BJ (cell line): ENCODE measurements at places on chromosomes 16 and 17.

DNA sequence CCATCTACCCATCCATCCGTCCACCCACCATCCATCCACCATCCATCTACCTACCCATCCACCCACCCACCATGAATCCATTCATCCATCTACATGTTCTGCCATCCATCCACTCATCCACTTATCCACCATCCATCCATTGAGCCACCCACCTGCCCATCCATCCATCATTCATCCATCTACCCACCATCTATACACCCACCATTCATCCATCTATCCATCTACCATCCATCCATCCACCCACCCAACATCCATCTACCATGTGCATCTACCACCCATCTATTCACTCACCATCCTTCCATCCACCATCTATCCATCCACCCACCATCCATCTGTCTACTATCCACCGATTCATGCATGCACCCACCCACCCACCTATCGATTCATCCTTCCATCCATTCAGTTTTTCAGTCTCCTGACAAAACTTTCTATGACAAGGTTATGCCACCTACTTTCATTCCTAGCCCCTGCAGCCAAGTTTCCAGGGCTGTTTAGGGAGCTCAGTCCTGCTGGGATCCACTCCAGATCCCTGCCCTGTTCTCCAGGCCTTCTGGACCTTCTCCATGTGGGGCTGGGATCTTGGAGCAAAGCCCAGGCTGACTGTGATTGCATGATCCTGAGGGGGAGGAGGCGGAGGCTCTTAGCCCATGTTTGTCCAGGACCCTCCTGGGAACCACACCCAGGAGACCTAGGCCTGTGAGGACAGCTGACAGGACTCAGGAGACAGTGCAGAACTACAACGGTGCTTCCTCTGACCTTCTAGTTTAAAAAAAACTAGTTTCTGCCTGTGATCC, 27.4 kb downstream of the BCO1 start:
- no peak for DNase-seq

DNA sequence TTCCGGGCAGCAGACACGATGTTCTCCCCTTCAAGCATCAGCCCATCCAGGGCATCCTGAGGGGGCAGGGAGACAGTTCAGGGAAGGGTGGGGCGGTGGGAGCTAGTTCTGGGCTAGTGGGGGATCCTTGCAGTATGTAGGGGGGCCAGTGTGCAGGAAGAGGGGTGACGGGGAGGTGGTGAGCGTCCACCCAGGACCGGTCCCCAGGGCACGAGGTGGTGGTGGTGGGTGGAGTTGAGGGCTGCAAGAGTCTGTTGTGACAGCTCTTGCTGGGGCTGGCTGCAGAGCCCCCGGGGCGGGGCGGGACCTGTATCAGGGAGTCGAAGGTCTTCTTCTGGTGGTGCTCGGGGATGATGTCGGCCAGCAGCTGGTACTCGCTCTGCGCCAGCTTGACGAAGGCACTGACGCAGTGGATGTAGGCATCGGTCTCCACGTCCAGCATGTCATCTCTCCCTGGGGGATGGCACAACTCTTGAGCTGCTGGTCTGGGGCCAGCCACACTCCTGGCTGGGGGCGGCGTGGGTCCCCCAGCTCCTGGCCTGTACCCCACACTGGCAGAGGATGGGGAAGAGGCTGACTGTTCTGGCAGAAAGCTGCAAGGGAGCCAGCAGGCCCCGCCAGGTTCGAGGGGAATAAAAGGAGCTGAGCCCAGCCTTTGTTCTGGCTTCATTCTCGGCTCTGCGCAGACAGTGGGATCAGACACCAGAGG, 10.0 kb downstream of the ZACN start:
- DNase-seq: no peak

DNA sequence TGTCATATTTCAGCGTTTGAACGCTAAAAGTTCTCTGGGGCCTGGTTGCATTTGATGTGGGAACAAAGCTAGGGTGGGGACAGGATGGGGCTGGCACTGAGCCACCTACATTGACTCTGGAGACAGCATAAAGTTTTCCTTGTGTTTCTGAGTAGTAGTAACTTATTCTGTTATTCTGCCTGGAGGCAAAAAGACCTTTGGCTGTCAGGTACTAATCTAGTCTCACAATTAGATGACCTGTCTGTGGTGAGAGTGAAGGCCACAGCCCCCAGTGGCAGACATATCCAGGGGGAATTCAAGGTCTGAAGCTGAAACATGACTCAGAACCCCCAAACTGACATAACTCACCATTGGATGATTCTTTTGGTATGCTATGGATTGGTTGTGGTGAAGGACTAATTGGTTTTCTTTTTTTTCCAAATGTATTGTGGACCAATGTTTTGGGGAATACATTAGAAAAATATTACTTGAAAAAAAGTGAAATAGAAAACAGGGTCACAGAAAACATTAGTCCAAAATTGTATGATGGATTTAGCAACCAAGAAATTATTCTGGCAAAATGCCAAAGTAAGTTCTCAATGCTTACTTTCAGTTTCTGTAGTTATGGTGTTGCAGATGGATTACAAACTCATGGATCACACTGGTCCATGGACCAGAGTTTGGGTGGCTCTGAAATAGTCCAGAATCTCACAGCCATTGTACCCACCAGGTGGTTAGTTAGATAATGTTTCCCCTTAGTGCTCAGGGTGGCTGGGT, 10.5 kb upstream of the SALL1 start:
- DNase-seq: no peak

DNA sequence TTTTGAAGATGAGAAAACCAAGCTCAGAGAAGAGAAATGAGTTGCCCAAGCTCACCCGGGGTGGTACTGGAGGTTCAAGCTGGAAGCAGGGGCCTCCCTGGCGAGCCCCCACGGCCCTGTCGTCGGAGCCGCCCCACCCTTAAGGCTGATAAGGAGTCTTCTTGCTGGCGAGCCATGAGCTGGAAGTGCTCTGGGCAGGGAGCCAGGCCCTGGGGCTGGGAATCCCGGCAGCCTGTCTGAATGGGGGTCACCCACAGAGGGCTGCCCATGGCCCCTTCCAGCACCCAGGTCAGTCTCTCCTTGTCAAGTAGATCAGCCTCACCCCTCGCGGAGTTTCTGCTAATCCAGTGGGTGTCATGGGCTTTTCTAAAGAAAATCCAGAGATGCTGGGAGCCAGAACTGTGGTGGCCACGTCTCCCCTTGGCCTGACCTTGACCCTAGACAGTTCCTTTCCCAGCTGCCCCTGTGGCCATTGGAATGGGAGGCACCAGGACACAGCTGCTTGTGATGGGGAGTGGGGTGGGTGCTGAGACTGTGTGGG, 1.2 kb upstream of the P2RX1 start:
- no peak for DNase-seq

DNA sequence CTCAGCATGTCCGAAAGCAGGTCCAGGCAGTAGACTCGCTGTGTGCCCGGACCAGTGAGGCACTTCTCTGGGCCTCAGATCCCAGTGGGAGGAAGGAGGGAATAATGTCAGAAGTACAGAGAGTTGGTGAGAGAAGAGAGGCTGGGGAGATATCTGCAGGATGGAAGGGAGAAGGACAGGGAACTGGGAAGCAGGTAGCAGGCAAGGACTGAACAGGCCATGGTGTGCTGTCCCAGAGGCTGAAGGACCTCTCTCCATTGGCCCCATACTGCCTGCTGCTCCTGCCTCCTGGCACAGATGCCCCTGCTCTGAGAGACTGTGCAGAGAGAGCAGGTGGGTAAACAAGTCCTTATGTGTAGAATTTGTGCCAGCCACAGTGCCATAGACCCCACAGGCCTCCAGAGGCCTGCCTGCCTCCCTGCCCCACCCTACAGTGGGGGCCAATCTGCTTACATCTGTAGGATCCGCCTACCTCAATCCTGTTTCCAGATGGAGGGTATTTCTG, 34.2 kb upstream of the CRHR1 start:
- DNase-seq: no peak

- DNase-seq: no peak
Observed at GRCh38 chr16:8407351-8407750, 183.0 kb downstream of the TMEM114 start.

- no peak for DNase-seq
Observed at GRCh38 chr17:79192503-79193351, 118.1 kb downstream of the ENGASE start.

DNA sequence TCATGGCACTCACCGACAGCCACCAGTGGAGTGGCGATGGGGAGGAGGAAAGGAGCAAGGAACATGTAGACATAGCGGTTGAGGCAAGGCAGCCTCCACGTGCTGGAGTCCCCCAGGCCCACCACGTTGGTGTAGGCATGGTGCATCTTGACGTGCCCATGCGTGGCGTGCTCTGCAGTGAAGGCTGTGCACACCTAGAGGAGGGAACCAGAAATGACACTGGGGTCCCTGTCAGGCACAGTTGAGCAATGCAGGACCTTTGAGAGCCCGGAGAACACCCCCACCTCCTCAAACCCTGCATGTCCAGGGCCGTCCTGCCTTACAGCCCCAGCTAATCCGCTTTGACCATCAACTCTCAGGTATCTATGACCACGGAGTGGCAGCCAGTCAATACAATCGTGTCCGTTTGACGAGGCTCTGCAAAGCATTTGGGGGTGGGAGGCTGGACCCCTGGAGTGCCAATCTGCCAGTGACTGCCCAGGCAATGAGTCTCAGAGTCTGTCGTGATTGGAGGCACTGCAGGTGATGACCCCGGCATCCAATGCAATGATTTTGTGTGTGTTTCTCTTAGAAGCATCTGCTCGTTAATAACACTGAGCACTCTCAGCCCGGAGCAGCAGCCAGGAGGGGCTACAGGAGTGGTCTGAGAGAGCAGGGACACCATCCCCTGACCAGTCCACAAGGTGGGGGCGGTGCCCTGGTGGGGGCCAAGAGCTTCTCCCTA, 9.9 kb upstream of the FDXR start:
- DNase-seq: no peak

DNA sequence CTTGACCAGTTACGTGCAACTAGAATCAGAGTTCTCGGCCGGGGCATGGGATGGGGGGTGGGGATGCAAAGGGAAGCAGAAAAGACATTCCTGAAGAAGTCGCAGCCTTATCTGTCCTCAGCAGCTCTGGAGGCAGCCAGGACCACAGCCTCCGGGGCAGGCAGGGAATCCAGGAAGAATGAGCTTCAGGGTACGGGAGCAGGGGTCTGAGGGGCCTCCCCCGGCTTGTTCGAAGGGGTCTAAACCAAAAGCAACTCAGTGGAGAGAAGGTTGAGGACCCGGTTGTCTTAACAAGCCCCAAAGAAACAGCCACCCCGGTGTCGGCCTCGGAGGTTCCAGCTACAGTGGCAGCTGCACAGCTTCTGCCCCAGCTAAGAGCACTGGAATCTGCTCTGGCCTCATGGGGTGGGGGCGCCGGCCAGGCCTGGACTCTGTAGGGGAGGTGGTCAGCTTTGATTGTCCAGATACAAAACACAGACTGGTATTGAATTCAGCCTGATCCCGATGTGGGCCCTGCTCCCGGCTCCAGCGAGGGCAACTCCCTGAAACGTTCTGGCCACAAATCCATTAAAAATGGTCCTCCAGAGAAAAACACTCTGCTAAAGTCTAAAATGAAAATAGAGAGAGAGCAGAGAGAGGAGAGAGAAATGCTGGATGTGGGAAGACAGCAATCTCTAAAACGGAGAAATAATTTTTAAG, 7.7 kb downstream of the HOXB4 start:
- no peak for DNase-seq

DNA sequence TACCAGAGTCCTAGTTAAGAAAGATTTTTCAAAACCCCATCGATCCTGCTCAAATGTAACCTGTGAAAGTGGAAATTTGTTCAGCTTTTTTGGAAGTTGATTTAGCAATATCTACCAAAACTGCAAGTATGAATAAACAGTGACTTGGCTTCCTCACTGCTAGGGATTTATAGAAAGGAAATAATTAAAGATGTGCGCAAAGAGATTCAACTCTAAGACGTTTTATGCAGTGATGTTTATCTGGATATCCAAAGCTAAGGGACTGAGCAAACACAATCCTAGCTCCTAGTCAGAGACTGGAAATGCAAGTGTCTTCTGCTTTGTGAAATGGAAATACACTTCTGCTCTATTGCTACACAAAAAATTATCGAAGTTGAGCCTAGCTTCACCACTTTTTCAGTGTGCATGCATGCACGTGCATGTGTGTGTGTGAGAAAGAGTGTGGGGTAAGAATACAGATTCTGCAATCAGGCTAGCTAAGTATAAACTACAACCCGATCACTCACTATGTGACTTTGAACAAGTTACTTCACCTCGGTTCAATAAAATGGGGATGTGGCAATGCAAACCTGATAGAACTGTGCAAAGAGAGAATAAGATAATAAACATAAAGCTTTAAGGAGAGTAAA, 52.1 kb upstream of the FOXF1 start:
- no peak for DNase-seq

- DNase-seq: no peak
Observed at GRCh38 chr16:47886631-47887415, 269.0 kb downstream of the ABCC12 start.

DNA sequence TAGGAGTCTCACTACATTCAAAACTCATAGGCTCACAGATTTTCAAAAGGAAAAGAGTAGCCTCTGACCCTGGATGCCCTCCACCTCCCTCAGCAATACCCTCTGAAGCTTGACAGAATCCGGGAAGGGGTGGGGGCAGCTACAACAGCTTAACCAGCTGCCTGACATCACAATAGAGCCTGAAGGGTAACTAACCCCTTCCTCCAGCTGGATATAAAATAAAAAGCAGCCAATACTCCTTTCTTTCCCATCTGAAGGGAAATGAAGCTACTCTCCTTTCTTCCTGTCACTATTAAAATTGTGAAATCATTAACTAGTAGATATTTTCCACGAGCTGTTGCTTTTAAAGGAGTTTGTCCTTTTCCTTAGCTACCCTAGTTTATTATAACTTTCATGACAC, 24.0 kb downstream of the USP31 start:
- no peak for DNase-seq

DNA sequence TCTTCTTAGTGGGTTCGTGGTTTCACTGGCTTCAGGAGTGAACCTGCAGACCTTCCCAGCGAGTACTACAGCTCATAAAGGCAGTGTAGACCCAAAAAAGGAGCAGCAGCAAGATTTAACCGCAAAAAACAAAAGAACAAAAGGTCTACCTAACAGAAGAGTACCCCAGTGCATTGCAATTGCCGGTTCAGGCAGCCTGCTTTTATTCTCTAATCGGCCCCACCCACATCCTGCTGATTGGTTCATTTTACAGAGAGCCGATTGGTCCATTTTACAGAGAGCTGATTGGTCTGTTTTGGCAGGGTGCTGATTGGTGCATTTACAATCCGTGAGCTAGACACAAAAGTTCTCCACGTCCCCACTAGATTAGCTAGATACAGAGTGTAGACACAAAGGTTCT, 2.0 kb upstream of the ARRB2 start:
- no peak for DNase-seq

GRCh38 chr17:17819561-17819995, 17.2 kb downstream of the SREBF1 start:
- peak; percentile 20 for DNase-seq

GRCh38 chr17:79374807-79375206, 236.0 kb downstream of the RBFOX3 start:
- no peak for DNase-seq

GRCh38 chr16:53052519-53053501, at the start of gene CHD9NB:
CHD9NB (minus strand) TSS chr16:53052897; CDS start chr16:53044158, 8,739 bp downstream.
- peak; percentile 68 for DNase-seq
